Smooth muscle cell of the umbilical artery (primary cell): ENCODE measurements at places on chromosomes 5 and 9. TPM values are rescaled to one million over a fixed set of nuclear protein-coding genes. Genes with fewer than 3 reads are reported as not detected.

TRIP13 gene
- total RNA-seq = 4.2 and 21.2 TPM in 2 replicates

KCNMB1 gene
- total RNA-seq = 0.05 TPM in 1 of 2 replicates, not detected in the other

OSTF1 gene
- 42.5 and 46.6 TPM in 2 replicates for total RNA-seq

C9orf50 gene
- not detected in 2 replicates for total RNA-seq

CD74 gene
- 0.89 and 1.1 TPM in 2 replicates for total RNA-seq

CXCL14 gene
- 0.97 and 3.6 TPM in 2 replicates for total RNA-seq

FAM78A gene
- 0.74 and 0.89 TPM in 2 replicates for total RNA-seq

ALDOB gene
- total RNA-seq = not detected in 2 replicates

CDC20B gene
- not detected in 2 replicates for total RNA-seq

CYLC2 gene
- total RNA-seq = not detected in 2 replicates

NME5 gene
- total RNA-seq = 2.0 and 2.4 TPM in 2 replicates

RNF183 gene
- not detected in 2 replicates for total RNA-seq

MELK gene
- total RNA-seq = 3.0 and 20.4 TPM in 2 replicates

ERCC8 gene
- total RNA-seq = 32.8 and 33.3 TPM in 2 replicates

COL15A1 gene
- 19.0 and 49.9 TPM in 2 replicates for total RNA-seq

QRFP gene
- total RNA-seq = not detected in 2 replicates

PLGRKT gene
- total RNA-seq = 11.0 and 12.6 TPM in 2 replicates

SCGB3A2 gene
- not detected in 2 replicates for total RNA-seq

IL13 gene
- not detected in 2 replicates for total RNA-seq

ISCA1 gene
- total RNA-seq = 18.9 and 26.1 TPM in 2 replicates

GRIN3A gene
- under 0.01 TPM in 1 of 2 replicates, not detected in the other for total RNA-seq

POLK gene
- 43.9 and 63.1 TPM in 2 replicates for total RNA-seq

TXNDC8 gene
- not detected in 2 replicates for total RNA-seq

FOXD4L3 gene
- total RNA-seq = not detected in 2 replicates

CA9 gene
- total RNA-seq = 3.6 and 8.1 TPM in 2 replicates

TAF1L gene
- not detected in 2 replicates for total RNA-seq

DPP7 gene
- total RNA-seq = 69.1 and 79.6 TPM in 2 replicates

ELOVL7 gene
- 0.09 TPM in 1 of 2 replicates, not detected in the other for total RNA-seq

SLC1A3 gene
- total RNA-seq = 5.3 and 14.3 TPM in 2 replicates

EIF4E1B gene
- not detected in 2 replicates for total RNA-seq

PCDHB7 gene
- 0.18 and 0.89 TPM in 2 replicates for total RNA-seq

SLC36A2 gene
- total RNA-seq = not detected in 2 replicates

SPINK4 gene
- total RNA-seq = not detected in 2 replicates

TMEM215 gene
- total RNA-seq = not detected in 2 replicates

ACTBL2 gene
- total RNA-seq = 0.89 and 1.4 TPM in 2 replicates

FBN2 gene
- total RNA-seq = 87.6 and 217 TPM in 2 replicates

OR1Q1 gene
- total RNA-seq = not detected in 2 replicates

REEP2 gene
- 10.4 and 18.2 TPM in 2 replicates for total RNA-seq

CCNI2 gene
- not detected in 2 replicates for total RNA-seq

CER1 gene
- not detected in 2 replicates for total RNA-seq

DND1 gene
- total RNA-seq = 0.18 and 0.30 TPM in 2 replicates
